Activated CD8-positive, alpha-beta memory T cell treated with anti-CD3 and anti-CD28 coated beads, Interleukin-2, amount 10 ng/mL, durations not matched to agents 7 days and 5 days (primary cell): ENCODE measurements at places on chromosomes 12 and 14.
A peak's percentile ranks its signal among the peaks of the same experiment; 100 is the strongest.

- no peak for DNase-seq
Measured at GRCh38 chr12:3544296-3544965, 53.4 kb downstream of the PRMT8 start.

DNA sequence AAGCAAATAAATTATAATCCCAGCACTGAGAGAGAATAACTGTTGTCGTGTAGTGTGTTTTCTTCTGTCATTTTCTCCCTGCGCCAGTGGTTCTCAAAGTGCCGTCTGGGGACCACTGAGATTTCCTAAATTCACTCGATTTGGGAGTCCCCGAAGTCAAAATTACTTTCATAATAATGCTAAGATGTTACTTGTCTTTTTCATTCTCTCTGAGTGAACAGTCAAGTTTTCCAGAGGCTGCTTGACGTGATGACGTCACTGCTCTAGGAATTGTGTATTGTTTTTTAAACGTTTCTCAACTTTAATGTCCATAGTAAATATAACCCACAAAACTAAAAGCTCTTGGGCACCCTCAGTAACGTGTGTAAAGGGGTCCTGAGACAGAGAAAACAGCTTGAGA is 796 bp upstream of the POP5 start:
- DNase-seq: peak; percentile 44

DNA sequence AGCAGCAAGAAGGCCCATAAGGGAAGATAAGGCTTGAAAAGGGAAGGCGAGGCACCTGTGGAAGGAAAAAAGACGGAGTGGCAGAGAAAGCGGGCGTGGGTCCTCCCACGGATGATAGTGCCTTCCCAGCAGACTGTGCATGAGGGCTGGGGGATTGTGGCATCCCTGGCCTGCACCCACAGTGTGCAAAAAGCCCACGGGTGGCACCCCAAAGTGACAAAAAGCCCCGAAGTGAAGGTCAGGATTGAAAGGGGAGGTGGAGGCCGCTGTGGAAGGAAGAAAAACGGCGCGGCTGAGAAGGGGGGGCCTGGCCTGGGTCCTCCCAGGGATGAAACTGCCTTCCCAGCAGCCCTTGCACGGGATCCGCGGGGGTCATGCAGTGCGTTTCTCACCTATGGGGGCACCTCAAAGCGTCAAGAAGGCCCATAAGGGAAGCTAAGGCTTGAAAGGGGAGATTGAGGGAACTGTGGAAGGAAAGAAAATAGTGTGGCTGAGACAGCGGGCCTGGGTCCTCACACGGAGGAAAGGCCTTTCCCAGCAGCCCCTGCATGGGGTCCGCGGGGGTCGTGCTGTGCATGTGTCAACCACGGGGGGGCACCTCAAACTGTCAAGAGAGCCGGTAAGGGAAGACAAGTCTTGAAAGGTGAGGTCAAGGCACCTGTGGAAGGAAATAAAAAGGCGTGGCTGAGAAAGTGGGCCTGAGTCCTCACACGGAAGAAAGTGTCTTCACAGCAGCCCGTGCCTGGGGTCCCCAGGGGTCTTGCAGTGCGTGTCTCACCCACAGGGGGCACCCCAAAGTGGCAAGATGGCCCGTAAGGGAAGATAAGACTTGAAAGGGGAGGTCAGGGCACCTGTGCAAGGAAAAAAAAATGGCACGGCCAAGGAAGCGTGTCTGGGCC is 274.1 kb downstream of the ALG10 start:
- no peak for DNase-seq

DNA sequence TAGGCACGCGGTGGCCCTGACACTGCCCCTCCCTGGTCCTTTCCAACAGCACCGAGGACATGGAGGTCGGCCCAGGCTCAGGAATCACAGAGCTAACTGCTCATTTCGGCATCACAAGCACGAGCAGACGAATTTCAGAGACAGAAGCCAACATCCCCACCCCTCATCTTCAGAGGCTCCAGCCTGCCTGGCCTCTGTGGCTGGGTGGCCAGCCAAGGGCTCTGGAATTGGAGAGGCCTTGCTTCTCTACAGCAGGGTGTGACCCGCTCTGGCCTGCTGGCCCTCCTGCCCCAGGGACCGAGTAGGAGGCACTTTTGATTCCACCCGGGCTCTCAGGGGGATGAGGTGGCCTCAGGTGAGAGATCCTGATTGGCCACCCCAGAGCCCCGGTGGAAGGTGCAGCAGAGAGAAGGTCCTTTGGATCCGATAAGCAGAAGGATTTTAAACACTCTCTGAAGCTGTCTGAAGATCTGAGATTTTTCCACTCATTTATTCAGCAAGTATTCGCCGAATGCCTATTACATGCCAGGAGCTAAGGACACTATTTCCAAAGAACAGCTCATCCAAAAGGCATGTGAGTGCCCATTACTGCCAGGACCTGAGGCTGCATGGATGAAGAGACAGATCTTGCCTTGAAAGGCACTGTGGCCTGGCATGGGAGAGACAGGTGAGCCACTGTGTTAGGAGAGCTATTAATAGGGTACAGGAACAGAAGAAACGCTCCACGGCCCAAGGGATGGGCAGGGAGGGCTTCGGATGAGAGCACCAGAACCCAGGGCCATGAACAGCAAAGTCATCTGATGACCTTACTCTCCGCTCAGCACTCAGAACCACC is 10.2 kb downstream of the BAG5 start:
- no peak for DNase-seq

GRCh38 chr14:73903028-73903427 is 16.4 kb downstream of the ZNF410 start:
- DNase-seq: no peak

GRCh38 chr12:121668750-121669520 is 519 bp downstream of the MORN3 start:
- DNase-seq: peak; percentile 68

DNA sequence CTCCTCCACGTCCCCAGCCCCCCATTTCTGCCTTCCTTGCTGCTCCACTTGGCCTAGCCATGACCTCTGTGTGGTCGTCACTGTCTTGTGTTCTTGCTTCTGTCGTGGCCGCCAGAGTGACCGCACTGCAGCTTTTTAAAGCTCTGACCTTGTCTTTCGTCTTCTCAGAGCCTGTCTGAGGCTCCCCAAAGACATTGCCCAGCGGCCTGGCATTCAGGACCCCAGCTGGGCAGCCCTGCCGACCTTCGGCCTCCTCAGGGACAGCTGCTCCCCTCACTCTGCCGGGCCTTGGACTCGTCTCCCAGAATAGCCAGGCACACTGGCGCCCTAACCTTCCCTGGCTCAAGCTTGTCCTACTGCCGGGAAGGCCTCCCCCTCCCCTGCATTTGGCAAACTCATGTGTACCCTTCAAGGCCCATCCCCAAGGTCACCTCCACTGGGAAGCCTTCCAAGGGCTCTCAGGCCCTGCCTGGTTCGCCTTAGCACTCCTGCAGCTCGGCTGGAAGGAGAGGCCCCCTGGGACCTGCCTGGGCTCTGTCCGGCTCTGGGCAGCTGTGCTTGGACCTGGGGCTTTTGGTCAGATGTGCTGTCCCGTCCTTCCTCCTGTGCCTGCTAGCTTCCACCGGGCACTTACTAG is 15.7 kb upstream of the DLK1 start:
- DNase-seq: no peak

DNA sequence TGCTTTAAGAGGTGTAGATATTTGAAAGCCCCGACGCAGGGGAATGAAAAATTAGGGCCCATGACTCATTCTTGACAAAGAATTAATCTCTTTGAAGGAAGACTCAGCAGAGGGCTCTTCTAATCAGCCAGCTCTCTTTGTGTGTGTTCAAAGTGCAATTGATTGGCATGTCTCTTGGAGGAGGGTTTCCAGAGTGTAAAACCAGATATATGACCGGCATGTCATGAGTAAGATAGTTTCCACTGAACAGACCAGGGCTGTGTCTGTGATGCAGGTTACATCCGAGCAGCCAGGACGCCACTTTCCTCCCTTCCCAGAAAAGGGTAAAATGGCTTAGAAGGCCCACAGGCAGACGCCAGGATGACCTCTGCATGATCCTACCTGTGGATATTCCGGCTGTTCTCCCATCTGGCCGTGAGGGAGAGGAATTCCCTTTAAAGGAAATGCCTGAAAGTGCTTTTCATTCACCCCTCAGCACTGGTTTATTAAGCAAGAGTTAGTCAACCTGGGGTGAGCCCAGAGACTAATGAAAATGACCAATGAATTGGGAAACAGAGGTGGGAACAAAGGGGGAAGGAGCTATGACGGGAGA is 7.2 kb upstream of the KRT75 start:
- no peak for DNase-seq

GRCh38 chr14:98840091-98840490 is 431.9 kb downstream of the BCL11B start:
- no peak for DNase-seq
